ENCODE measurements at places on chromosomes 11 and 22.

DNA sequence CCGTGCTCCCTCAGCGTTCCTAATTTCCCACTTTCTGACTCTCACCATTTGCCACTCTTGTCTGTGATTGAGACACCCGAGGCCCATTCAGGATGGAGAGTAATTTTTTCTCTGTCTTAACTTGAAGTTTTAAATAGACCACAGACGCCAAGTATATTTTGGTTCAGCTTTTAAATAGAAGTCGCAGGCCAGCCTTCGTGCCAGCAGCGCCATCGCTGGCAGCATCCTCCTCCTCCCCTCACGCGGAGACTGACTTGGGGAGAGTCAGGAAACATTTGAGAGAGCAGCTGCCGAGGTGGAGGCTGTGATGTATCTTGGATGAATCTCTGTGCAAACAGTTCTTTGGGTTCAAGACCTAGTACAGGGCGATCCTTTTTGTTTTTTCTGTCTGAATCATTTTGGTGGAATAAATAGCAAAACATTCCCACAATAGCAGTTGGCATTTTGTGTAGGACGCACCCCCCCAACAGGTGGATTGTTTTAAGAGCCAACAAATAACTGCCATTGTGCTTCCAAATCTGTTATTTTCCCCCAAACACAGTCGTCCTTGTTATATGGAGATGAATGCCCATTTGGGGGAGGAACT, 889 bp upstream of the DMC1 start:
- no peak for DNase-seq

DNA sequence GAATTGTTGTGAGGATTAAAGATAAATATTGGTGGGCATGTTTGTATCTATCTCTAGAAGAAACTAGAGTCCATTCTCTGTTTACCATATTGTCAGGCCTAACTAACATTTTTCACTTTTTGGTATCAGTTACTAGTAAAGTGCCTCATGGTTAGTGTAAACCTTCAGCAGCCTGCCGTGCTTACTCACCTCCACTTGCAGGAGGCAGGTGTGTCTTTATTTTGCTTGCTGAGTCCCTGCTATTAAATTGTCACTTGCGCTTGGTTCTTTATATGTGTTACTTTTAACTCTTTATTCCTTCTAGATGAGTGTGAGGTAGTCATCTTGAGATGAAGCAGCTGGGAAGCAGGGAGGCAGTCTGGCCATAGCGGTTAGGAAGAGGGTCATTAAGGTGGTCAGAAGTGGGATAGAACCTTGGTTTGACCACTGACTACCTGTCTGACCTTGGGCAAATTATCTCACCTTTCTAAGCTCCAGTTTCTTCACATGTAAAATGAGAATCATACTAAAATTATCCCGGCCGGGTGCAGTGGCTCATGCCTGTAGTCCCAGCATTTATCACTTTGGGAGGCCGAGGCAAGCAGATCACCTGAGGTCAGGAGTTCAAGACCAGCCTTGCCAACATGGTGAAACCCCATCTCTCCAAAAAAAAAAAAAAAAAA, 21.2 kb downstream of the PPP6R3 start:
- DNase-seq: no peak

DNA sequence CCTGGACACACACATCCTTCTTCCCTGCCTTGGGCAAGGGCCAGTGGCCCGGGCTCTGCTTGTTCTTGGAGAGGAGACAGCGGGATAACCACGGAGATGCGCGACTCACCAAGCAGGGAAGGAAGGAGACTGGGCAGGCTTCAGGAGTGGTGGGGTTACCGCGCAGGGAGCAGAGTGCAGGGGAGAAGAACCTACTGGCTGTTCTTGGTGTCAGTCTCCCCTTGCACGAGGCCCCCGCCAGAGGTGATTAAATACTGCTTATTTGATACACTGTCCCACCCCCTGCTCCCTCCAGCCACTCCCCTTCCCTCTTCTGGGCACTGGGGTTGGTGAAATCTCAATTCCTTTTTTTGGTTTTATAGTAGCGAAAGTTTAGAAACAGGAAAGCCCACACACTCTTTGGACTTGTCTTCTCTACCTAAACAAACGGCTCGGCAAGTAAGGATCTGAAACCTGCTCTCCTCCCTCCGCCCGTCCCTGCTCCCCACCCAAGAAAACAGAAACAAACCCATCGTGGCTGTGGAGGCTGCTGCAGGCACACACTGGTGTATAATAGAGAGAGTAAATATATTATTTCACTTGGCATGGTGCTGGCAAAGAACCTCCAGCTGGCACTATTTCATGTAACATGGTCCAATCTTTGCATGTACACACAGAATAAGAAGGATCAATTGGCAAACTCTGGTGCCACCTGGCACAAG, 10.8 kb downstream of the LARGE2 start:
- DNase-seq: peak; percentile 20

- DNase-seq: no peak
Observed at GRCh38 chr11:48078689-48079088, 98.3 kb downstream of the PTPRJ start.

DNA sequence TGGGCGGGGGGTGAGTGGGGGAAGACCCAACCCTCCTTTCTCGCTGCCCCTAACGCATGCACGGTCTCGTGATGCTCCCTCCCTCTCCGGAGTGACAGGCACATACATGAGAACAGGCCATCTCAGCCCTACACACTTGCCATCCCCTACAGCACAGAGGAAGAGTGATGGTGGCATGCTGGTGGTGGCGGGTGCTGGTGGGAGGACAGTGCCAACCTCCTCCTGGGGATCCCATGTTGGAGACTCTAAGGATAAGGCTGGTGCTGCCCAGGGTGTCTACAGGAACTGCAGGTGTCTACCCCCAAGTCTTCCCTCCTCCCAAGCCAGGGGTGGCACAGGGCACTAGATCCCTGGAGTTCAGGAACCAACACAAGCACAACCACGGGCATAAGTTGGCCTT, 6.7 kb upstream of the NLRX1 start:
- DNase-seq: no peak

DNA sequence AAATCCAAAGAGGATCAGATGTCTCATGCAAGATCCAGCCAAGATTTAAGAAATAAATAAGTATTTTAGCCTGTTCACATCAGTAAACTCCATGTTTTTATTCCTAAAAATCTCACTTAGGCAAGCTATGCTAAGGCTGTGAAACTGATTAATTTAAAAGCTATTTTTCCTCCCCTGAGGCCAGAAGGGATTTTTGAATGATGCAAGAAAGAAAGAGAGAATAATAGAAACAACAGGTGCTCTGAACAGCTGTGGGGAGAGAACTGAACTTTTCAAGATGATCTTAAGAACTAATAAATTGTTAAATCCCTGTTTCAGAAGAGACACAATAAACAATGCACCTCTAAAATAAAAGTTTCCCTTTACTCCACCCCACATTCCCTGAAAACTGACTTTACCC, 241.6 kb downstream of the DLG2 start:
- no peak for DNase-seq
